ENCODE measurements at places on chromosomes 11 and 22.
A peak's percentile ranks its signal among the peaks of the same experiment; 100 is the strongest.

GRCh38 chr11:100703801-100704575 is 16.9 kb downstream of the ARHGAP42 start:
- H3K27me3 ChIP-seq = no peaks in the 10 kb centered on the region
- no peaks in the 10 kb centered on the region for H3K36me3 ChIP-seq
- no peaks in the 10 kb centered on the region for H3K4me1 ChIP-seq
- no peak overlapping the region for H3K27ac ChIP-seq
- no peak overlapping the region for H3K4me3 ChIP-seq

- H3K36me3 ChIP-seq = no peaks in the 10 kb centered on the region
- no peak overlapping the region for H3K4me3 ChIP-seq
- DNase-seq = peak; percentile 80
Measured at GRCh38 chr11:12657336-12657735, 16.9 kb upstream of the TEAD1 start.

GRCh38 chr11:72308226-72309073 is 64.5 kb upstream of the PHOX2A start:
- DNase-seq = peak; percentile 4
- peaks cover 46% of the 10 kb centered on the region for H3K36me3 ChIP-seq
- H3K4me3 ChIP-seq = no peak overlapping the region
- no peaks in the 10 kb centered on the region for H3K27me3 ChIP-seq
- H3K27ac ChIP-seq = no peak overlapping the region

- no peak overlapping the region for H3K27ac ChIP-seq
- H3K4me3 ChIP-seq = peak overlapping the region; percentile 94
- H3K4me1 ChIP-seq = no peaks in the 10 kb centered on the region
- H3K36me3 ChIP-seq = no peaks in the 10 kb centered on the region
- H3K27me3 ChIP-seq = no peaks in the 10 kb centered on the region
Measured at GRCh38 chr11:85663080-85663752, 1.7 kb downstream of the CREBZF start.

- H3K36me3 ChIP-seq = no peaks in the 10 kb centered on the region
- no peaks in the 10 kb centered on the region for H3K4me1 ChIP-seq
- peak; percentile 72 for DNase-seq
- no peak overlapping the region for H3K4me3 ChIP-seq
- H3K27ac ChIP-seq = no peak overlapping the region
Measured at GRCh38 chr22:45612451-45612901, 59.2 kb upstream of the ATXN10 start.

DNA sequence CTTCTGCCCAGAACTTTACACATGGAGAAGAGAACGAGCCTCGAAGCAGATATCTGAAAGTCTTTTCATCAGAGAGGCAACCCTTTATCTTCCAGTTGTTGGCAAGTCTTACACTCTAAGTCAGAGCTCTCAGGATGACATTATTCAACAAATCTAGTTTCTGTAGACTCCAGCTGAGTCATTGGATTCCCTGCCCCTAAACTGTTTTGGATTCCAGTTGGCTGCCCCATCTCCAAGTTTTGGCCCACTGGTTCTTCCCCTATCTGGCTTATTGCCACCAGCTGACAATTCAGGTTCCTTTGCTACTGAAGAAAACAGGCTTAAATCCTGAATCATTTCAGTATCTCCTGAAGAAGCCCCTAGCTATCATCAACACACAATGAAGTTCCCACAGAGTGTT is 14.2 kb downstream of the SAAL1 start:
- H3K27me3 ChIP-seq = no peaks in the 10 kb centered on the region
- no peak overlapping the region for H3K27ac ChIP-seq
- no peak for DNase-seq
- H3K4me3 ChIP-seq = no peak overlapping the region
- H3K36me3 ChIP-seq = peaks cover 7% of the 10 kb centered on the region

DNA sequence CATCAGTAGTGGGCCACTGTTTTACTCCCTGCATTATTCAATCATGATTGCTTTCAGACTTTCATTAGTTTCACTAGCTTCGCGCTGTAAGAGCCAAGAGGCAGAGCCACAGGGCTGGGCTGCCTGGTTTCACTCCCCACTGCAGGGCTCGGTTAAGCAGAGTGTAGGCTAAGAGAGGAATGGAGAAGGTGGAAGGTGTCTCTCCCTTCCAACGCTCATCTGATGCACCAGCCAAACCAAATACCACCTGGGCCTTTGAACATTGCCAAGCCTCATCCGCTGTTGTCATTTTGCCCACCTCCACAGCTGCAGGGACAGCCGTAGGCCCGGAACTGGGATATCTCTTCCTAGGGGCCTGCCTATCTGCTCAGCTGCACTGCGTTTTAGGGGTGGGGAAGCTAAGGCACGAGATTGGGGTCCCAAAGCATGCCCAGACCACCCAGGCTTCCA is 480 bp upstream of the SMARCB1 start:
- peaks cover under 1% of the 10 kb centered on the region for H3K36me3 ChIP-seq
- H3K4me3 ChIP-seq = no peak overlapping the region
- peak overlapping the region; percentile 39 for H3K27ac ChIP-seq

DNA sequence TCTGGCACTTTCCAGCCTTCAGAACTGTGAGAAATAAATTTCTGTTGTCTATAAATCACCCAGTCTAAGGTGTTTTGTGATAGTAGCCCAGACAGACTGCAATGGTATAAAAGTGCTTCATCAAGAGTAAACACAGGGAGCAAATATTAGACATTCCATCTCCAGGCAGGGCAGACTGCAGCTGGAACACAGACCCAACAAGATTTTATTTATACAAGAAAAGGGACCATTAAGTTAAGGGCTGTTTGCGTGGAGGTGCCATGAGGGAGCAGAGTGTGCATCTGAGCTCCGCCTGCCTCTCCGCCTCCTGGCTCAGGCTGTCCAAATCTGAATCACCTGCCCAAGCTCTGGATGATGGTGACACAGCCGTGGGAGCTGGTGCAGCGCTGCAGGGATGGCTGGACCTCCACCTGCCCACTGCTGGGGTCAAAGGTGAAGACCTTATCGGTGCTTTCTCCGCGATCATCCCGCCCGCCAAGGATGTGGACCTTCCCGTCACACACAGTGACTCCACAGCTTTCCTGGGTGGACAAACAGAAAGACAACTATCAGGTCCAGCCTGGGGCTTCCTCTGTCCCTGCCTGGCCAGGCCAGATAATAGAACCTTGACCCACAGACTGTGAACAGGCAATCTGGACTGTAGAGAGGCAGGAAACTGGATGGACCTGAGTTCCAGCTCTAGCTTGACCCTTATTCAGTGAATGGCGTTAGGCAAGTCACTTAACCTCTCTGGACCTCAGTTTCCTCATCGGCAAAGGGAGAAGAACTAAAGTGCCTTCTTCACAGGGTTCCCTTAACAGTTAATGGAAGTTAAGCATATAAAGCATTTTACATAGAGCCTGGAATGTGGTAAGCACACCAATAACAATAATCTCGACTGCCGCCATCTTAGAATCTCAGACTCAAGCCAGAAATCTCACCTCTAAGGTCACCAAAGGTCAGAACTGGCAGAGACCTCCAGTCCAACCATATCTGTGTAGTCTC is 10.5 kb downstream of the KLHL35 start:
- no peaks in the 10 kb centered on the region for H3K27me3 ChIP-seq
- H3K36me3 ChIP-seq = peaks cover 15% of the 10 kb centered on the region
- H3K27ac ChIP-seq = no peak overlapping the region

DNA sequence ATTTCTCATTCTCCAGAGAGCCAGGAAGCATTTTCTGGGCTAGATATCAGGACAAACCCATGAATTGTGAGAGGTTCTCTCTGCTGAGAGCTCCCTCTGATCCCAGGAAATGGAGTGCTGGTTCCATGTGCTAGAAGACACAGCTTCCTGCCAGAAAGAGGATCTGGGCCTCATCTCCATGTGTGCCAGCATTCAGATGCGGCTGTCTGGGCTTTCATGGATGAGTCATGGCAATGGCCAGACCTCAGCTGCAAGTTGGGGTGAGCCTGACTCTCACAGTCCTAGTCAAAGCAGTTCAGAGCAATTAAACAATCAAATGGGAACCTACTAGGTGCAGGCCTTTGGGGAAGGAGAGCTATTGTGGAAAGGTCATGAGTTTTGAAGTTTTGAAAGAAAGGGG is 82.3 kb upstream of the EED start:
- peaks cover 20% of the 10 kb centered on the region for H3K4me1 ChIP-seq
- DNase-seq = peak; percentile 60
- peak overlapping the region; percentile 92 for H3K27ac ChIP-seq
- H3K27me3 ChIP-seq = no peaks in the 10 kb centered on the region
- no peak overlapping the region for H3K4me3 ChIP-seq
- no peaks in the 10 kb centered on the region for H3K36me3 ChIP-seq

DNA sequence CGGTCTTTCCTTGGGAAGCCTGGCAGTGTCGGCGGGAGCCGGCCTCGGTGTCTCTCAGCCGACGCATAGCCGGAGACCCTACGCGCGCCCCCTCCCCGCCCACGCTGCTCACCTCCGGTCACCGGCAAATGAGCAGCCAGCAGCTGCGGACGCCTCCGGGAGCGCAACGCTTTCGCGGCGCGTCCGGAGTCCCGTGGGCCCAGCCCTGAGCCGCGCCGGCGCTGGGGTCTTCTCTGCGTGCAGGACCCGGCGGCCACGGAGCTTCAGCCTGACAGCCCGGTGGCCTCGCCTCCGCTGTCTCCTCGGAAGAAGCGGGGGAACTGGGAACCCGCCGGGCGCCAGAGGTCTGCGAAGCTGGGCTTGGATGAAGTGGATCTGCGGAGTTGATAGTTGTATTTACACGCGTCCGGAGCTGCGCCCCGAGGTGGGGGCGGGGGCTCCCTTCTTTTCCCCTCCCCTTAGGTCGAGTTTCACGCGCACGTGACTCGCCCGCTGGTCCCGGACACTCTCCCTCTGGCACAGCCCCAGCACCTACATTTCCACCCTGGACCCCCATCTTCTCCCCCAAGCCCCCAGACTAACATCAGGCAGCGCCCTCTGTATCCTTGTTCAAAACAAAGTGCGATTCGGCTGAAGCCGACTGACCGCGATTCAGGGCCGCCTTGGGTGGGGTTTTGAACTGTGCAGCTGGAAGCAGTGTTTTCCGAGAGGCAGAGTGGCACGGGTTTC is at the start of gene SLC43A1:
SLC43A1 (minus strand) TSS at position 371 of the 729 bp plus-strand sequence. CDS start 1,591 bp downstream, outside the sequence.
- H3K27ac ChIP-seq = no peak within 1 kb of the TSS
- DNase-seq = no peak
- peak within 1 kb of the TSS; percentile 63 for H3K4me3 ChIP-seq
- H3K4me1 ChIP-seq = peaks cover 8% of the 10 kb centered on the region
- no peaks in the 10 kb centered on the region for H3K36me3 ChIP-seq

DNA sequence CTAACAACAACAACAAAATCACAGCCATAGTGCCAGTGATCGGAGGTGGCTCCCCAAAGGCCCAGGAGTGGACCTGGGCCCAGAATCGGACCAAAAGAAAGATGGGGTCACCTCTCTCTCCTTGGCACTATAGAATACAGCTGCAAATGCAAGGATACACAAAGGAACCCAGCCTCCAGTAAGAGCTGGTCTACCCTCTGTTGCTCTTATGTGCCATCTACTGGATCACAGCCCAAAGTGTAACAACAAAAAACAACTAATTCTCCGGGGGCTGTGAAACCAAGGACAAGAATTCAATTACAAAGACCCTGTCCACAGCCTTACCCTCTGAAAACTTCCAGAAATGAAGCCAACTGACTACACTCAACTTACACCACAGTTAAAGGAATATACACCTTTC is 21.6 kb downstream of the OR8G5 start:
- H3K4me1 ChIP-seq = no peaks in the 10 kb centered on the region
- no peak overlapping the region for H3K27ac ChIP-seq
- H3K27me3 ChIP-seq = no peaks in the 10 kb centered on the region
- H3K4me3 ChIP-seq = no peak overlapping the region

DNA sequence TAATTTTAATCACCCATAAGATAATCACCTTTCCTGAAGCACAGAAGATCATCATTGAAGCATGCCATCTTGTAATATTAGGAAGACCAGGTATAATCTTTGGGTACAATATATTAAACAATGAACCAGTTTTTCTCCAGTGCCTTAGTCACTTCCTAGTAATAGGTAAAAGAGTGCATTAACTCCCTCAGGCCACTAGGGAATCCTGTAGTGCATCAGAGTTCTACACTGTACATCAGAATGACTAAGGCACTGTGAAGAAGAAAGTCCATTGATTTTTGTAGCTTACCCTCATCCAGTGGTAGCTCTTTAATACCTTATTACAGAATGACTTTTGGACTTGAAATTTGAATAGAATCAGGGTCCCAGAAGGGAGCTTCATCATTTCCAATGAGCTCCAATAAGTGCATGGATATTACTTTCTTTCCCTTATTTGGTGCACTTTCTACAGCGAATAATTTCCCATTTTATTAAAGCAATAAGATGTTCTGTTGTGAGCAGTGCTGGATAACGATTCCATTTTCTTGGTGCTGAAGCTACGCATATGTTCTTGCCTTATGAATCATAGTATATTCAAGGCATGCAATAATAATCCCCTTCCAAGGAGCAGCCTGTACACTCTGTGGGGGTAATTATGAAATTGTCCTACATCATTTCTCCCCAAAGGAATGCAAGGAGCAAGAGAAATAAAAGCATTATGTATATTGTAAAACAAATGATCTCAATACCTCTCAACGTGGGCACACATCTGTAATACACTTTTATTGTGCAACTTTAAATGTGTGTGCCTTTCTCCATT is 4.7 kb downstream of the C11orf87 start:
- H3K27ac ChIP-seq = no peak overlapping the region
- peak; percentile 23 for DNase-seq

DNA sequence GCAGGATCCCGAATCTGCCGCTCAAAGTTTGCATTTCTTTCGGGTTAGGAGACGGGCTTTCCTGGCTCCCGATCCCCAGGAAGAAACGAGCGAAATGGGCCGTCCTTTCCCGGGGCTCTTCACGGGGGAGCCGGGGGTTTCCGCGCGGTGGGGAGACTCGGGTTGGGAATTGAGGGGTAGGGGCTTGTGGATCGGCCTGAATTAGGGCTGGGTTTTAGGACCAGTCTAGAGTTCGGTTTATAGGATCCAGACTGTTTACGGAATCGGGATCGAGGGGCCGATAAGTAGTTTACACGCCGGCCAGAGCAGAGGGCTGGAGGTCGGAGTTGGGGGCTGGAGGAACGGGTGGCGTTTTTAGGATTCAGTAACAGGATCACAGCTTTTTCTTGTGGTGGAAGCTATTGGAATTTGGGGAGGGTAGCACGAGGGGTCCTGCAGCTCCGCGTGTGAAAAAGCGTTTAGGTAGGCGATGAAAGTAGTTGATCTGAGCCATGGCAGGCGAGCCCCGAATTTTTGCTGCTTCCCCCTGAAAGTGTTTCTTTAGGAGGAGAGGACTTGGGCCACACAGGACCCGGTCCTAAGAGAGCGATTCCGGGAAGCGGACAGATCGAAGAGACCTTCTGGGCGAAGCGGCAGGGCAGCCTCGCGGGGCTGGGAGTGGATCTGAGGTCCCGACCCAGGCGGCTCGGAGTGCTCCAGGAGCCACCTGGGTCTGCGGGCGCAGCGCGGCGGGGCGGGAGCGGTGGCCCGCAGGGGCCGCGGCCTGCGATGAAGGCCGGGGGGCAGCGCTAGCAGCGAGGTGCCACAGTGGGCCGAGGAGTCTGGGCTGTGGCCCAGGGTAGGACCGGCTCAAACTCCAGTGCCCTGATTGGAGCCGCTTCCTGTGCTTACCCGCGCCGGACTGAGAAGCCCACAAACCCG is 1.6 kb downstream of the PKNOX2 start:
- no peaks in the 10 kb centered on the region for H3K36me3 ChIP-seq
- H3K27ac ChIP-seq = no peak overlapping the region
- peaks cover 22% of the 10 kb centered on the region for H3K4me1 ChIP-seq
- DNase-seq = no peak
- H3K27me3 ChIP-seq = peaks cover 23% of the 10 kb centered on the region

- DNase-seq = no peak
- no peaks in the 10 kb centered on the region for H3K36me3 ChIP-seq
- H3K27ac ChIP-seq = no peak overlapping the region
- H3K4me3 ChIP-seq = no peak overlapping the region
- H3K4me1 ChIP-seq = no peaks in the 10 kb centered on the region
- H3K27me3 ChIP-seq = no peaks in the 10 kb centered on the region
Measured at GRCh38 chr11:17599460-17599925, 52.4 kb downstream of the OTOG start.

Data from trophoblast cell (in vitro differentiated cells and primary cell).